Choroid plexus epithelial cell (primary cell): ENCODE measurements at places on chromosomes 5 and 9.

GRCh38 chr9:33939924-33940874 is 108.5 kb downstream of the UBAP2 start:
- no peak for DNase-seq

DNA sequence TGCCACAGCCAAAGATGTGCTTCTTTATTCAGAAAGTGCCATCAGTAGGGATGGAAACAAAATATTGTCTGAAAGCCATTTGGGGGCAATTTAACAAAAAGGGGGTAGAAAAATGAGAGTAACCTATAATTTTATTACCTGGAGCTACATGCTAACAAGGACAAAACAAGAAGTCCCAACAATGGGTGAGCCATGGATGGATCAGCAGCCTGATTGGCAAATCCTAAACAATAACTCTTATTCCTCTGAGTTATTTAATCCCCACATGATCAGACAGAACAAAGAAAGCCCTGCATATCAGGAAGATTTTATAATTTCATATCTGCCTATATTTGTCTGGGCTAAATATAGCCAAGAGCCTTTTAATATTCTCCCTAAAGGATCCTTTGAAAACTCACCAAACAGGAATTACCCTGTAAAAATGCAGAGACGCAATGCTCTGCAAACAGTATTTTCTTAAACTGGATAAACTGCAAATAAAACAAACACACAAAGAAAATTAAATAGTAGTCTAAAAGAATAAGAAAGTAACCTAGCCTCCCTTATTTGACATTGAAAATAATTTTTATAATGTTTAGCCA is 483.4 kb downstream of the ZNF608 start:
- no peak for DNase-seq

GRCh38 chr9:11758016-11758415 is 935.2 kb upstream of the TYRP1 start:
- peak; percentile 46 for DNase-seq

DNA sequence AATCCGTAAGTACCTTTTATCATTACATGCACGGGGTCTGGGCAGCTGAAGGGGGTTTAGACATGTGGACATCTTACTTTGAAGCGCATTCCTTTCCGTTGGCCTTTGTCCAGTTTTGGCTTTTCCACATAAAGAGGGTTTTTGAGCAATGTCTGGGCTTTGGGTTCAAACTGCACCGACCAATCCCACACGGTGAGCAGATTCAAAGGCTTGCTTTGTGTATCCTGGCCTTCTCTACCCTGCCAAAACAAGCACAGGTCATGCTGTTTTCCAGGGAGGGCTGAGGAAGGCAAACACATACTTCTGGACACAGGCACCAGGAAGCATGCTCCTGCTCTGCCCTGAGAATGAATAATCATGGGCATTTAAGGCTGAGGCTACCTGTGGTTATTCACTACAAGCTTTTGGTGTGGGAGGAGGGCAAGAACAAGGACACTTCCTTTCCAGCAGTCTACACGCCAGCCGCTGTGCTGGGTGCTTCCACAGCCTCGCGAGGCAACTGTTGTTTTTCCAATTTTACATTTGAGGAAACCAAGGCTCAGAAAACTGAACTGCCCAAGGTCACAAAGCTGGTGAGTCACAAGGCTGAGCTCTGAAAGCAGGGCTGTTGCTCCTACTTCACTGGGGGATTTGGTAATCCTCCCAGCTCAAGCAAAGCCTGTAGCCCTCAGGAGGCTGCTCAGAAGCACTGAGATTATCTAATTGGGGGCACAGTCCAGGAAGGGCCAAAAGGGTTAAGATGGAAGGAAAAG is 59.8 kb upstream of the GOLPH3 start:
- DNase-seq = peak; percentile 87

DNA sequence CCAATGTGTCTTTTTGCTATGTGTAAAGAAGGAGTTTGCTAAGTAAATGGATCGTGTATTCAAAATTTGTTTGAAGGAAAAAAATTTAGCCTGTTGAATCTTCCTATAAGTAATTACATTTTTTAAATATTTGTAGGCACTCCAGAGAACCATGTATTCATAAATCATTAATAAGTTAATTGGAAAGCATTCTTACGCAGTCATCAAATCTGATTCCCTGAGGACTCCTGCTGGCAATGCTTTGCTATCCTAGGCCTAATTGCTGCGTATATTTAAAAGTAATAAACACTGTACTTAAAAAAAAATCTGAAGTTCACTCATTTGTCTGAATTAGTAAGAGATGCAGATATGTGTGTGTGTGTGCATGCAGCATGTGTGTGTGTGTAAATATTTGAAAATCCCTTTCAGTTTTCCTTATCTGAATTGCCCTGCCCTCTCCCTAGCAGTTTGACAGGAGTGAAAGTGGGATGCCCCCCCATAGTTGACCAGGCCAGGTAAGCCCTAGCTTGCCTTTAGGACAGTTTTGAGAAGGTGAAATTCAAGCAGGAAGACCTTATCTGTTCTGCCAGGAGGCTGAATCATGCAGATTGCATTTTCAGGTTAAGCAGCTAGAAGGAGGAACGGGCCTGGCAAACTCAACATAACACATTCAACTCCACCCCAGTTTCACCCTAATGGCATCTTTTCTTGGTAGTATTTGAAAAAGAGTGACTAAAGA is 81.2 kb upstream of the DNAH5 start:
- no peak for DNase-seq

GRCh38 chr9:115944166-115944948 is 209.2 kb upstream of the PAPPA start:
- peak; percentile 100 for DNase-seq

- no peak for DNase-seq
These were observed 22.4 kb upstream of the THG1L start for GRCh38 chr5:157708866-157709265.

- DNase-seq = no peak
These were observed 7.5 kb upstream of the PRLR start for GRCh38 chr5:35237580-35238376.

GRCh38 chr9:37889536-37889935 is 14.4 kb downstream of the SLC25A51 start:
- DNase-seq = no peak

DNA sequence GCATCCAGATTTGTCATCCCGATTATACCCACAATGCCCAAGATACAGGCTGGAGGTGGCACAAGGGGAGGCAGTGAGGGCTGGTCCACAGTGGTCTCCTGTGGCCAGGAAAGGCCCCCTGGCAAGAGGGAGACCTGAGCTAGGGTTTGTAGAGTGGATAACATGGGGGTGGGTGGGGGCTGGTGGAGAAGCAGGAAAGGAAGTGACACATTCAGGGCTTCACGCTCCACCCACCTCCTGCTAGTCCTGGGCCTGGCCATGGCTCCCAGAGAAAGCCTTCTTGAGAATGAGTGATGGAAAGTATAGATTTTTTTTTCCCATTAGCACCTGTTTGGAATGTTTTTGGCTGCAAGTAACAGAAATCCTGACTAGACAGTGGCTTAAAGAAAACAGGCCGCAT is 81.3 kb downstream of the ANKRD33B start:
- no peak for DNase-seq

- DNase-seq = peak; percentile 95
These were observed 16.9 kb upstream of the ZNF366 start for GRCh38 chr5:72523960-72524582.

- DNase-seq = peak; percentile 39
These were observed 173.3 kb upstream of the SEMA6A start for GRCh38 chr5:116747881-116748280.

DNA sequence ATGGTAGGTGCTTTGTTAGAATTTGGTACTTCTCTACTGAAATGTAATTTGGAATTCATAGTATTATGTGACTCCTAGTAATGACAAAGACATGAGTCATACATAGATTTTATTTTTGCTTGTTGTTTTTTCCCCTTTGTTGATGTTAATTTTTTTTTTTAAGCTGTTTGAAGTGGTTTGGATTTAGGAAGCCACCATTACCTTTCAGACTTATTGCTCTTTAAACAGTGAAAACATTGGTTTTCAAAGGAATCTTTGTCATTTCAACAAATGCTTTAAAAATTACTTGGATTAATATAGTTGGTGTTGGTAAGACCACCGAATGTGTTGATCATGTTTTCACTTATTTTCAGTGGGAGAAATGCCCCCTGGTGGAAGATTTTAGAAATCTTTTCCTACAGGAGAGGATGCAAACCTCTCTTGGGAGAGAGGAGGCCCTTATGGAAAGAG is 170.1 kb upstream of the PITX1 start:
- no peak for DNase-seq

DNA sequence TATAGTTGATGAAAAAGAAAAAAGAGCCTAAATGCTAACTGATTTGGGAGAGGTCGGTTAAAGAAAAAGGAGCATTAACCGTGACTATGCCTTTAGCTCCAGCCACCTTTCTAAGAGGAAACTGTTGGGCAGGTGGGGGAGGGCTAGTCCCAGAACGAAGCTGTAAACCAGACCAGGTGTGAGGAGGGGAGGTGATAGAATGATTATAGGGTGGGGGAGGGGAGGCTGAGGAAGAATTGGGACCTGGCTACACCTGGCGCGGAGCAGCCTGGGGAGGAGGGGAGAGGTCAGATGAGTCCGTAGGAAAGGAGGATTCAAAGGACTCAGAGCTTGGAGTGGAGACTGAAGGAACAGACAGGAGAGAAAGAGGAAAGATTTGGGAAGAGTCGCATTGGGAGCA is 73.4 kb downstream of the PHAX start:
- DNase-seq = no peak

DNA sequence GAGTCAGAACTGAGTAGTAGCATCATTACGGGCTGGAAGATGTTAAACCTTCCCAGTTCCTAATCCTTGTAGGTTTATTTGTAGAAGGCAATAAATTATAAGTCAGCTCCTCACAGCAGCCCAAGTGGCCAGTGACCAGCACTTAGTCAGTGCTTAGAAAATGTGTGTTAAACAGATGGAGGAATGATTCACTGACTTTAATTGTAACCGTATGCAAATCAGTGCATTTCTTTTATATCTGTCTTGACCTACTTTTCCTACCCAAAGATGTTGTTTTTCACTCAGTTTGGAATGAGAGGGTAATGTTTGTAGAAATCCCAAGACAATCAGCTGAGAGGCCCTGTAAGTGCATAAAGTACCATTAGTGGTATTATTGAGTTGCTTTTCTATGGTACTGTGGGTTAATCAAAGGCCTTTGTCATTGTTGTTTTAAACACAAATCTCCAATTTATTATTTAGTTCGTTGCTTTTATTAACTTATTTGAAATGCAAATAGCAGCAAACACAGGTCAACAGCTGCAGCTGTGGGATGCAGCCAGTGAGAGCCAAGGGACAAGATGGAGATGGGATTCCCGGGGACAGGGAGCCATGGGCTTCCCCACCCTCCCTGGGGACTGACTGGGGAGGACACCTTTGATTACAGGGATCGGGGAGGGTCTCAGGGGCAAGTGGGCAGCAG is 49.8 kb downstream of the MAP1B start:
- peak; percentile 62 for DNase-seq

GRCh38 chr9:117073539-117074341 is 341.1 kb downstream of the ASTN2 start:
- peak; percentile 57 for DNase-seq

- DNase-seq = peak; percentile 48
These were observed 1.3 kb downstream of the ZBTB34 start for GRCh38 chr9:126861707-126862103.

DNA sequence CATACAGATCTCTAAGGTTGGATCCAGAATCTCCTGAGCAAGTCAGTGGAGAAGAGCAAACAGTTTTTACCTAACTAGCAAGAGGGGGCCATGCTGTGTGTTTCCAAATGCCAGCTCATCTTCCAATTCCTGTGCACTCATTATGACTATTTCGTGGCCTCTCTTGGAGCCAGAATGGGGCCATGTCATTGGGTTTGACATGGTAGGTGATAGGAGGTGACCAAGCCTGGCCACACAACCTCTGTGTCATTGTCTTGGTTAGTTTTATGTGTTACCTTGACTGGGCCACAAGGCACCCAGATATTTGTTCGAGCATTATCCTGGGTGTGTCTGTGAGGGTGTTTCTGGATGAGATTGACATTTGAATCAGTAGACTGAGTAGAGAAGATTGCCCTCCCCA is 206.2 kb downstream of the HSPA4 start:
- DNase-seq = no peak

DNA sequence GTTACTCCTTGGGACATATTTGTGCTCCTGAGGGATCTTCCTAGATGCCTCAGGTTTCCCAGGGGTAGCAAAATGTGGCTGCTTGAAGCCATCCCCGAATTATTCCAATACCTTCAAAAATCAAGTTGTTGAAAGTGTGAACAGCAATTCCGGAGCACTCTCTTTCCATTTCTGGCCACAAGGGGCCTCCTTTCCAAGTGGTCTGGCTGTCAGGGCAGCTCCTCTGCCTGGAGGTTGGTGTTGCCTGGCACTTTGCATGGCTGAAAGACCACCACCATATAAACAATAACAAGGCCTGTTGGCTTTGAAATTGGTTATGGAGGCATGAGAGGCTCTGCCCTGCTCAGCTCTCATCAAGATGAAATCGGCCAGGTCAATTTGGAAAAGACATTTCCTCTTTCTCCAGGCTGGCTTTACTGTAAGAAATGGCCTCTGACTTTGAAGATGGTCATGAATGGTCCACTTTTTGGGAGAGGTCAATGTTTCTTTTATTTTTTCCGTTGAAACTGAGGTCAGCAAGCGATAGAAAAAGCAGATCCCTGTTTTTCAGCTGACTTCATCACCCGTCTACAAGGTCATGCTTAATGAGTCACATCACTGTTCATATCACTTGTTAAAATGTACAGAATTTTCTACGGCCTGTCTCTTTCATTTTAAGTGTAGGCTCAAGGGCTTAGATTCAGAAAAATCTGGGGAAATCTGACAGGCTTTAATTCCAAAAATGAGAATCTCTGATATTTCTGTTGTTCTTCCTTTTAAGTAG is 481.1 kb upstream of the ZNF608 start:
- peak; percentile 57 for DNase-seq

GRCh38 chr9:83509402-83509801 is 28.8 kb downstream of the FRMD3 start:
- DNase-seq = peak; percentile 33

GRCh38 chr5:161406880-161407279 is 139.6 kb downstream of the GABRB2 start:
- no peak for DNase-seq

GRCh38 chr5:131256507-131256823 is 7.4 kb upstream of the CDC42SE2 start:
- DNase-seq = no peak

DNA sequence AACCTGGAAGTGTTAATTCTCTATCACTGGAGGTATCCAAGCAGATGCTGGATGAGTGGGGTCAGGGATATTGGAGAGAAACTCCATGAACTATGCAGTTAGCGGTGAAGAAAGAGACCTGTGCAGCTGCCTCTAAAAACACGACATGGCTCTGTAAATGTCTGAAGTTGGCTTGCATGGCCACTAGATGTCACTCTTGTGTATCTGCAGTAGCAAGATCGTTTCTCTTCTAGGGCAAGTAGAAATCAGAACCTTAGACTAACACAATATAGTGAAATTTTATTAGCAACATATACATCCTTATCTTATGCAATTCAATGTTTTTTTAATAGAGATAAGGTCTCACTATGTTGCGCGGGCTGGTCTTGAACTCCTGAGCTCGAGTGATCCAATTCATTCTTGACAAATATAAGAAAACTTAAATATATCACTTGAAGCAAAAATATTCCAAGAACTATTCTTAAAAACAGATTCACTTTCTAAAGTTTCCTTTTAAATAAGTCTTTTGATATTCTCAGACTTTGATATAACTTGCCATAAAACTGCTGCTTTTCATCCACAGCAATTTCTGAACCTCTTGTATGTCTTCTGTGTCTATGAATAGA is 2.9 kb downstream of the OR2S2 start:
- DNase-seq = peak; percentile 93
